Stimulated activated CD8-positive, alpha-beta memory T cell treated with anti-CD3 and anti-CD28 coated beads, Interleukin-4, amount 100 ng/mL, for 48 hours (primary cell): ENCODE measurements at places on chromosomes 11 and 22.

DNA sequence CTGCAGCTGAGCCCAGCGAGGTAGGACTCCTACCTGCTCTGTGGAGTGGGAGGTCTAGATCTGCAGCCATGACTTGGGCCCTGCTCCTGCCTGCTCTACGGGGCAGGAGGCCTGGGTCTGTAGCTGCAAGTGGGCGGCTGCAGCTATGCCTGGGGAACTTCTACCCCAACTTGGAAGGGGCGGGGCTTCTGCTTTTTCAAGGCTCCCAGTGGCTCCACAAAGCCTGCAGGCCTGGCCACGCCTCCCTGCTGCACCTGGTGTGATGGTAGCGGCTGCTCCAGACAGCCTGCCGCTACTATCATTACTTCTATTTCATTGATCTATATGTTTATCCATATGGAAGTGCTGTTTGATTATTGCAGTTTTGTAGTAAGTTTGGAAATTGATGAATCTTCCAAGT lies 121.2 kb downstream of the NELL1 start:
- no peak for DNase-seq

DNA sequence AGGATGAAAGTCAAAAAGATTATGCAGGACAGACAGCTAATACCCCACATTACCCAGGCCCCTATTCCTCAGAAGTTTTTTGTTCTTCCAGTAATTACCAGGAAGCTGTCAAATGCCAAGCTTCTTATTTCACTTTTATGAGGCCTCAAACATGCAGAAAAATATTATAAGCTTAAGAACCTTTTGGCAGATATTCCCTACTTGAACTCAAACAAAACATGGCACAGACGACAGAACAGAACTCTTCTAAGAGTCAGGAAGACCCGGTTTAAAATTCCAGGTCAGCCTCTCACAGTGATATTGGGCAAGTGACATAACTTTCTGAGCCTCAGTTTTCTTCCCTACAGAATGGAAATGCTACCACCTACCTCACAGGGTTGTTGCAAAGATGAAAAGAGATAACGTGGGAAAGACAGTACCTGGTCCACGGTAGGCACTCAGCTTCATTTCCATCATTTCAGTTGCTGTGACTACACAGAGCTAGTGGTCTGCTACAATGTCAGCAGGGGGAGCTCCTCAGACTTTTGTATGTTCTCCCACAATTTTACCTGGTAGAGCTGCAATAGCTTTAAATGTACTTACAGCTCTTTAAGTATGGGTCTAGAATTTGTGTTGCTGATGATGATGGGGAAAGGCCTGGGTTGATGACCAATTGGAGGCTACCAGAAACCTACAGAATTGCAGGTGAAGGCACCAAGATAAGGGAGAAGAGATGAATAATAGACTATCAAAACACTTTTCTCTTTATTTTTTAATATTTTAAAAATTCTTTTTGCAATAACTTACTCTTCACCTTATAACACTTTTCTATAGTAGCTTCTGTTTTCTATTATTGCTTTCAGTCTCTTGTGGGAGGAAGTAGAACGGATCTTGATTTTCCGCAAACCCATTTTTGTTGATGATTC lies 98.3 kb upstream of the CHRM4 start:
- DNase-seq: peak; percentile 31

- DNase-seq: no peak
These were observed 35.0 kb upstream of the MAPK1 start for GRCh38 chr22:21902296-21903087.

- peak; percentile 18 for DNase-seq
These were observed 11.5 kb downstream of the TSKU start for GRCh38 chr11:76794371-76795289.

DNA sequence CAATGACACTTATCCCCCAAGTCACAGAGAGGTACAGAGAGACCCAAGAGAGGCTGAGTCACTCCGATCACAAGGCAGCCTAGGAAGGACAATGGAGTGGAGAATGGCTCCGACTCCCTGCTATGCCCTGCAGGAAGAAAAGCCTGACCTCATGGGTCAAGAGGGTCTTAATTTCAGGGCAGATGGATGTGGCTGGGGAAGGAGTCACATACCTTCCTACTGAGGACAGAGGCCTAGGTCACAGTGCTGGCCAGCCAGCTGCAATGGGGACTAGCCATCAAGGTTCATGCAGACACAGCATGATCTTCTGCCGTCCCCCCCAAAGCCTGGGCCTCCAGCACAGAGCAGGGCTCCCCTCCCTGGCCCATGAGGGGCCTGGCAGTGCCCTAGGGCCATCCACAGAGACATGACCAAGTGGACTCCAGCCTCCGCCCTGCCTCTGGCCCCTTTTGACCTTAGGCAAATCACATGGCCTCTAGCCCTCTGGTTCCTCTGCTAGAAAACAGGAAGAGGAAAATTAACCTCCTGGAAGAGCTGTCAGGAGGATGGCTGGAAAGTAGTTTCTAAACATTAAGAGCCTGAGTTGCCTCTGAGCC lies 1.8 kb downstream of the ARRB1 start:
- DNase-seq: no peak

DNA sequence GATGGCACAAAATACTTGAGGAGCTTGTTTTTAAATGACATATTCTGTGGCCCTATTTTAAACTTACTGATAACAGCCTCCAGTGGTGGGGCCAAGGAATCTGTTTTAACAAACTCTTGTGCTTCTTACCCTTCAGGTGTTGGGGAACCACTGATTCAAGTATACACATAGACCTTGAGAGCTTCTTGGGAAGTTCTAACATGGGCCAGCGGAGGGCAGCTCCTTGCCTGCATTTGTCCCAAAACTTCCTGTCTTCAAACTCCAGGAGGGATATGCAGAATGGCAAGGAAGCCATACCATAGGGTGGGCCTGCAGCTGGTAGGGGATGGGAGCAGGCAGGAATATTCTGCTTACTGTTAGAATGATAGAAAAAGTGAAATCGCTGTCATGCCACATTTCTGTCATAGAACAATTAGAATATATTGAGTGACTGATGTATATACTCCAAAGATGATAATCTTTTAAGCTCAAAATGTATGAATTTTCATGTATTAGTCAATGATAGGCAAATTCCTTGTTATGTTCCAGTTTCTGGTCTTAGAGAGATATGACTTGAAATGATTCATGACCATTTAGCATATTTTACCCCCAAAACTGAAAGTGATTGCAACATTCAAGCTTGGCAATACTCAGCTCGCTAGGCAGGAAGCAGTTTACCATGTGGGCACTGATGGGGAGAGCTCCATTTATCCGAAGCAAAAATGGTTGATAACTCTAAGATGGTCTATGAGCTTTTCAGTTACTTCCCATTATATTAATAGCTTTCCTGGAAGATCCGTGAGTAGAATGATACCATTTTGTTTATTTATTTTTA lies 9.2 kb downstream of the EXT2 start:
- DNase-seq: no peak

DNA sequence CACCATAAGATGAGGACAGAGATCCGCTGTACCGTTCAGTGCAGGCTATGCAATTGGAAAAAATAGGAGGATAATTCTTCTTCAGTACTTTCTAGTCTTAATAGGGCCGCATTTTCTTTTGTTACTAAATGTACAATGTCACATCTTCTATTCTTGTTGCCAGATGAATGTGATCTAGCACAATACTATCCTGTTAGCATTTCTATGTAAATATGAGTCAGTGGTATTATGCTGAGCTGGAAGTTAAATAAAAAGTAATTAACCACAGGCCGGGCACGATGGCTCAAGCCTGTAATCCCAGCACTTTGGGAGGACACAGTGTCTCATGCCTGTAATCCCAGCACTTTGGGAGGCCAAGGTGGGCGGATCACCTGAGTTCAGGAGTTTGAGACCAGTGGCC lies 24.4 kb upstream of the BIRC3 start:
- DNase-seq: no peak
